ENCODE measurements at places on chromosomes 12 and 14. TPM values are rescaled to one million over a fixed set of nuclear protein-coding genes. Genes with fewer than 3 reads are reported as not detected.

The CHGA gene
- 10.5 TPM for total RNA-seq

The VRTN gene
- total RNA-seq, result not detected

DNA sequence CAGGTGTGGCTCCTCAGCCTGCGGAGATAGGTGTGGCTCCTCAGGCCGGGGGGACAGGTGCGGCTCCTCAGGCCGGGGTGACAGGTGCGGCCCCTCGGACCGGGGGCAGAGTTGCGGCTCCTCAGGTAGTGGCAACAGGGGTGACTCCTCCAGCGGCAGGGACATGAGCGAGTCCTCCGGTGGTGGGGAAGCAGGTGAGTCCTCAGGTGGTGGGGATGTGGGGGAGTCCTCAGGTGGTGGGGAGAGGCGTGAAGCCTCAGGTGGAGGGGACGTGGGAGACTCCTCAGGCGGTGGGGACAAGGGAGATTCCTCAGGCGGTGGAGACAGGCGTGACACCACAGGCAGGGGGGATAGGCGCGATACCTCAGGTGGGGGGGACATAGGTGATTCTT is 9.2 kb downstream of the KMT2D start:
- DNase-seq, result no peak

The SLC6A13 gene
- 0.17 TPM for total RNA-seq

DNA sequence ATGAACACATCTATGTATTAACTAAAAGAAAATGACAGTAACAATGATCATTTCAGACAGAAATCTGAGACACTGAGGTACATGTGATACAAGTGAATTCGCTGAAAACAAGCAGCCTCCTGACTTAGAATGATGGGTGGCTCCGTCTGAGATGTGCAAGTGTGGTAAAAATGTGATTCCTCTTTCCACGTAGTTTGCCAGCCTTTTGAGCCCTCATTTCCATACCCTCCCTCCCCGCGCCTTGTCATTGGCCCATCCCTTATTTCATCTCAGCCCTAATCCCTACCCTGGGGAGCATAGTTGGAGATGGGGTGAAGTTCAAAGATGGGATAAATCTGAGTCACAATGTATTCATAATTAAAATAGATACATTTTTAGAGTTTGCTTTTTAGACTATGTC is 107.8 kb downstream of the BMP4 start:
- DNase-seq, result no peak

DNA sequence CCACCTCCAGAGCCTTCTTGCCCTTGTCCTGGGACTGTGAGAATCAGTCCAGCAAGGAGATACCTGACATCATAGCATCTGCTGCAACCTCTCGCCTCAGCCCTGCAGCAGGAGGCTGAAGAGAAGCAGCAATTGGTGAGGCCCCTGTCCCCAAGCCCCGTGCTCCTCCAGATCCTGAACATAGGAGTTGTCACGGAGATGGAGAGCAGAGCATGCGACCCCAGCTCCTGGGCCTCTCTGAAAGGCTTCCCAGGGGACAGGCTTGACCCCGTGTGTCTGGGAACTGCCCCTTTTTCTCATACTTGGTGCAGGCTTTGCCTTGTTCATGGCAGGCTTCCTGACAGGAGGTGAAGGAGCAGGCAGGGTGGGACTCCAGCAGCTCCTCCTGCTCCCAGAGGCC is 127.7 kb upstream of the PZP start:
- no peak for DNase-seq

DNA sequence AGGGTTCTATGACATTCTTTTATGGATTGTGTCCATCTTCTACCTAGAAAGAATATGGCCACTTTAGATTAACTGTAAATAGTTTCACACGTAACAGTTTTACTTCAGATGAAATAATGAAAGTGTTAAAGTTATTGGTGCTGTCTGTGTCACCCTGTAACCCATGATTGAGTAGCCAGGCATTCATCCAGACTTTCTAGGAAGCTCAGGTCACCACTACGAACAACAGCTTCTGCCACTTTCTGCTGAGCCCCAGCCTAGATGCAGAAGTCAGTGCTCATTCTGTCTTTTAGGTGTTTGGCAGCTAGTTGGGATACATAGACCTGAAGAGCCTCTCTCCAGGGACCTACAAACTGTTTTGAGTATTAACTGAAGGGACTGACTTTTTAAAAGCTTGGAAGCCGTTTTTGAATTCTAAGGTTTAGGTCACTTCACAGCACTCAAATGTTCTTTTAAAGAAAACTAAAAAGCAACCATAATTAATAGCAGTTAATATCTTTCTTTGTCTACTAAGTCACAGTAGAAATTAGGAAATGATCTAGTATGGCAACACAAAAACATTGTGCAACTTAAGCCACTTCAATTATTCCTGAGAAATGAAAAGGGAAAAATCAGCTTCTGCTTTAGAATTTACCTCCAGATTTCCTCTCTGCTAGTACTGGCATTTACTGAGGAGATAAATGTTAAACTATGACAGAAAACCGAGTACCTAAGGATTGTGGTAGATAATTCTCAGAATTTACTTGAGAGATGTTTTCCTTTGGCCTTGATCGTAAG is 266.9 kb downstream of the CCDC91 start:
- DNase-seq, result no peak

DNA sequence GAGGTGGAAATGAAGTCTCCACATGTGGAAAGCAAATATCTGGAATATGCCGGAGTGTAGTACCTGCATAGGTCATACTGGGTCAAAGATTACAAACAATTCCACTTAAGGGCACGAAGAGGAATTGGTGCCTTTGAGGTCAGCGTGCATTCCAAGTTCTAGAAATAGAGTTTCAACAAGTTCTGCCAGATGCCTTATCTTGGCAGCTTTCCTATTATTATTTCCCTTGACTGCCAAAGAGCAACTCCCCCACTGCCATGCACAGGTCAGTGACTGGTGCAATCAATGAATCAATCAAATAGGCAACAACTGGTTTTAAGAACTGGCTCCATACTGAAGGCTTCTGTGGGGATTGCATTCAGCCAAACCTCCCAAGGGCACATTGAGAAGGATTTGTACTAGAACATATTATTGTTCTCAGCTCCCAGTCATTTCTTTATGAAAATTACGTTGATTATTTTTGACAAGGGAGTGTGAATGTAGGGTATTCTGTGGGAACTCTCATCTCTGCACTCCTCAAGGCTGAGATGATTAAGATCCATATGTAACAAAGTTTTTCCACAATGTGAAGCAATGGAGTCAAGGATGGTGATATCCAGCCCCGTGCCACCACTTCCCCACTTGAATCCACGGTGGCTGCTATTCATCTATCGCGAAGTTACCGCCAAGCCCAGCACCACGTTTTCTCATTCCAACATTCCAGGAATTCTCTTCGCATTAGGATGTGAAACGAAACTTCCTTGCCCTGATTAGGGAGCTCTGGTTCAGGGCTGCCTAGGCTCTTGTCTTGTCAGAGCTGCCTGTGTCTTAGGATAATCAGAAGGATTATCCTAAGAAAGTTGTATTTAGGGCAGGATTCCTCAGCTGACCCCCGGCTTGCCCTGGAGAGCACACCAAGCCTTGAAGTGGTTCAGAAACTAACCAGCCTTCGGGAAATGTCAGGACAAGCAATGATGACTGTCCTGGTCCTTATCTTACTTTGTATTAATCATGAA is 115.1 kb upstream of the PCED1B start:
- DNase-seq, result peak; percentile 56

DNA sequence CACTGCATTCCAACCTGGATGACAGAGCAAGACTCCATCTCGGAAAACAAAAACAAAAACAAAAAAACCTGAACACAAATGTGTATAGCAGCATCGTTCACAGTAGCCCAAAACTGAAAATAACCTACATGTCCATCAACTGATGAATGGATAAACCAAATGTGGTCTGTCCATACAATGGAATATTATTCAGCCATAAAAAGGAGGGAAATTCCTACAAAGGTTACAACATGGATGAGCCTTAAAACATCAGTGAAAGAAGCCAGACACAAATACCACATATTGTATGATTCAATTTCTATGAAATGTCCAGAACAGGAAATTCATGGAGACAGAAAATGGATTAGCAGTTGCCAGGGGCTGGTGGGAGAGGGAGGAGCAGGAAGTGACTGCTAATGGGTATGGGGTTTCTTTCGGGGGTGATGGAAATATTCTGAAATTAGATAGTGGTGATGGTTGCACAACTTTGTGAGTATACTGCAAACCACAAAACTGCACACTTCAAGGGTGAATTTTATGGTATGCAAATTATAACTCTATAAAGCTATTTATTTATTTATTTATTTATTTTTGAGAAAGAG is 4.0 kb downstream of the MYL2 start:
- DNase-seq, result no peak

The GLS2 gene
- not detected for total RNA-seq

DNA sequence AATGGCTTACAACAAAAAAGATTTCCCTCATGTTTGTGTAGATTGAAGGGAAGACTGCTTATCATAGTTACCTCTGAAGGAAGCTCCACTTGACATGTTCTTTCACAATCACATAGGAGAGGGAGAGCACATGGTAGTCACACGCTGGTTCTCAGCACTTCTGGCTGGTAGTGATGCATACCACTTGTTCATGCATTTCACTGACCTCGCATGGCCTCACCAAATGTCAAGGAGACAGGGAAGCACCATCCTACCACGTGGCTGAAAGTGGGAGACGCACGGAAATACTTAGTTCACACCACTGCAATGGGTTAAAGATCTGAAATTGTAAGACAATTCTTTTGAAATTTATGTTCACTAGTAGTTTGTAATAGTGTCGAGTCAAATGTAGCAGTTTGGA is 74.0 kb downstream of the PDE3A start:
- no peak for DNase-seq

- no peak for DNase-seq
Observed at GRCh38 chr12:2636741-2637340, 157.9 kb upstream of the FKBP4 start.

The IFI27L1 gene
- 9.9 TPM for total RNA-seq

DNA sequence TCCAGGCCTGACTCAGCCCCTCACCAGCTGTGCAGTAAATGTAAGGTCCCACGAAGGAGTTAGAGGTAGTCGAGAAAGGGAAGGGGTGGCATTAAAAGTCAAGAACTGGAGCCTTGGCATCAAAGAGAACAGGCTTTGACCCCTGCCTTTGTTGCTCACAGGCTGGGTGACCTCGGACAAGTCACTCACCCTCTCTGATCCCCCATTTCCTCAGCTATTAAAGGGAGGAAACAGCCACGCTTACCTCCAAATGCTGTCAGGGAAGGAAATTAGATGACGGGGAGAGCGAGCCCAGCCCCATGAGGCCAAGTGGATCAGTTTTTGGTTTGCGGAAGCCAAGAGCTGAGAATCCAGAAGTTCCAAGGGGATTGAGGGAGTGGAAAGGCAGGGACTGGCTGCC is 104.9 kb upstream of the MYL2 start:
- no peak for DNase-seq

DNA sequence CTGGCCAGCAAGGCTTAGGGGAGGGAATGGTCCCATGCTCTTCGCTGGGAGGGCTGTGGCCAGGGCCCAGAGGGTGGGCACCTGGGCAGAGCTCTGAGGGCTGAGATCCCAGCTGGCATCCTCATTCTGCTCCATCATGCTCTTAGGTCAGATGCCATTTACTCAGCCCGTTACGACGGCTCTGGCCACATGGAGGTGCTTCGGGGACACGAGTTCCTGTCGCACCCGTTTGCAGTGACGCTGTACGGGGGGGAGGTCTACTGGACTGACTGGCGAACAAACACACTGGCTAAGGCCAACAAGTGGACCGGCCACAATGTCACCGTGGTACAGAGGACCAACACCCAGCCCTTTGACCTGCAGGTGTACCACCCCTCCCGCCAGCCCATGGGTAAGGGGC is 30.8 kb upstream of the LRP1-AS start:
- no peak for DNase-seq

The PSMA3 gene
- 260 TPM for total RNA-seq

DNA sequence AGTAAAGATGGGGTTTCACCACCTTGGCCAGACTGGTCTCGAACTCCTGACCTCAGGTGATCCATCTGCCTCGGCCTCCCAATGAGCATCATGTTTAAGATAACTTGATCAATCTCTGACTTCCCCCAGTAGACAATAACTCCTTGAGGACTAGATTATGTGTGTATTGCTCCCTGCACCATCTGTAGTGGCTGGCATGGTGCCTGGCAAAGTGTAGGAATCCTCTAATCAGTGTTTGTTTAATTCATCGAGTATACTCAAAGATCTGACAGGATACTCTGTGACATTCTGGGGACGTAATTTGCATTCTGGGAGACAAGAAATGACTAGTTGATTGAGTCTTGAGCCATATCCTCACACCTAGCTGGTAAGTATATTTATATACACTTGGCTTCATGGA is 873.5 kb upstream of the TMEM132C start:
- no peak for DNase-seq

DNA sequence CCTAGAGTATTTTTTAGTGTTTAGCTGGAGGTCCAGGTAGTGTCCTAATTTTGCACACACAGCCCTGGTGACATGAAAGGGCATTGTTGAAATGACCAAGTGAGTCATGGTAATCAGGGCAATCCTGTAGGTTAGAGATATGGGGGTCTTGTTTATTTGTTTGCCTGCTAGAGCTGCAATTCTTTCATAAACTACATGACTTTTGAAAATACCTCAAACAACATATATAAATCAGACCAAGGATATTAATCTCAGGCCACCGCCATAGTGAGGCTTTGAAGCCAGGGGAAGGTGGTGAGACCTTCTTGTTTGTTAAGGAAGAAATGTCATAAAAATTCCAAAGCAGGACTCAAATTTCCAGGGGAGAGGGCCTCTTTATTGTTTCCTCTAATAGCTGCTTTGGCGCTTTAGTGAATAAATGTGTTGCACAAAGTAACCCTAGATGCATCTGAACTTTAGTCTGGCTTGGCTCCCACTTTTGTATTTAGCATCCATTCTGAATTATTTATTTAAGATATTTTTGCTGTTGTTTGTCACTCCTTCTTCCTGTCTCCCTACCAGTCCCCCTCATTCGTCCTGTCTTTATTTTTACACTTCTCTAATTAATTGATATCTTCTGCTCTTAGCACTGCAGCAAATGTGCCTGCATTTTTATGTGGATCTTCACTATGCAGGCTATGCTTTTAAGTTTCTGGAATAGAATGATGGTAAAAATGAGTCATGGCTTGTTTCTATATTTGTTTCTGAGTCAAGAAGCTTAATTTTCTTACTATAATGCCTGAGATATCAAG is 430.3 kb downstream of the RAD51B start:
- DNase-seq, result no peak

DNA sequence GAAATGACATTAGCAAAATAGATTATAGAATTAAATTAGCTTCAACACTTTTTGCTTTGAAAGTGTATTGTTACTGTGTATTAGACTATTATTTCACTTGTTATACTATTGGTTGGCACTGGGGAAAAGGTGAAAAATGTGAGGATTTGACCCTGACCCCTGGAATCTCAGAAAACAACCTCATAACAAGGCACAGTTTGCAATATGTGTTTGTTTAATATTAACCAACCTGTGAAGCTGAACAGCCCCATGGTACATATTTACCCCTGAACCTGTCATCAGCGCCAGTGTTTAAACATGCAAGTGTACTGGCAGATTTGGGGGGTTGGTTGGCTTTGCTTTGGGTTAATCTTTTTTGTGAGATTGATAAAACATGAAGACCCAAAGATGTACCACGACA is 11.7 kb downstream of the SLC38A4 start:
- DNase-seq, result no peak

The RAB5B gene
- total RNA-seq, result 37.6 TPM

All from NCI-H460 (cell line).